ENCODE measurements at places on chromosomes 5 and 9.

DNA sequence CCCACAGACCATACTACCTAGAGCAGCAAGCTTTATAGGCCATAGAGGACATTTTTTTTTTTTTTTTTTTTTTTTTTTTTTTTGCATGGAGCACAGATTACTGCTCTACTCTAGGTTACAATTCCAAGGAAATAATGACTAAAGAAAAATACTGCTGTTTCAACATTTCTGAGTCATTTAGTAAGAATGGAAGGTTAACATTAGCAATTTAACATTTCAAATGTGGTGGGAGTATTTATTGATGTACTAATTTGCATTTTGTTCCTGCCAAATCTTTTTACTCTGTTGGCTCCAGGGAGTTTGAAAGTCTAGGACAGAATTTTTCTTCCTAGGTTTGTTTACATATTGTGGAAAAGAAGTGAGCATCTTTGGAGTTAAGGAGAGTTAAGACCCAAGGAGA lies 142.1 kb upstream of the CCDC152 start:
- no peak for DNase-seq

DNA sequence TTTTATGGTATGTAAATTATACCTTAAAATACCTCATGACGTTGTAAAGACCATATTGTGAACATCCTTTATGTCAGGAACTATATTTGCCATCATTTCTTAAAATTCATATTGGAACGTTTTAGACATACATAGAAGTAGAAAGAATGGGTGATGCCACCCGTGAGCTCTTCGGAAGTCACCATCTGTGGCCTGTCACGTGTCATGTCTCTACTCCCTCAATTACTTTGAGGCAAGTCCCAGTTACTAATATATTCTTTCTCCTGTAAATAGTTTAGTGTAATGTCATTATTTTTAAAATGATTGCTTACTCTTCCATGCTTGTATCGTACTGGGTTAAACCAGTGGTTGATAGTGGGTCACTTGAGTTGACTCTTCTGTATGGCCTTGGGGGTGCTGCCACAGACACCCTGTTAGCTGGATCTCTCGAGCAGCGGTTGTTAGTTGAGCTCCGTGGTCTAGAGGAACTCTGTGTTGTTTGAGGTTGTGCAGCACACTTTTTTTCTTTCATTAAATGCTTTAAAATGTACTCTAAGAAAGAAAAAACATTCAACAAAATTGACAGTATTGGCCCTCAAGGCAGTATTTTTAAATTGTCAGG lies 66.2 kb downstream of the TRIO start:
- DNase-seq = no peak

DNA sequence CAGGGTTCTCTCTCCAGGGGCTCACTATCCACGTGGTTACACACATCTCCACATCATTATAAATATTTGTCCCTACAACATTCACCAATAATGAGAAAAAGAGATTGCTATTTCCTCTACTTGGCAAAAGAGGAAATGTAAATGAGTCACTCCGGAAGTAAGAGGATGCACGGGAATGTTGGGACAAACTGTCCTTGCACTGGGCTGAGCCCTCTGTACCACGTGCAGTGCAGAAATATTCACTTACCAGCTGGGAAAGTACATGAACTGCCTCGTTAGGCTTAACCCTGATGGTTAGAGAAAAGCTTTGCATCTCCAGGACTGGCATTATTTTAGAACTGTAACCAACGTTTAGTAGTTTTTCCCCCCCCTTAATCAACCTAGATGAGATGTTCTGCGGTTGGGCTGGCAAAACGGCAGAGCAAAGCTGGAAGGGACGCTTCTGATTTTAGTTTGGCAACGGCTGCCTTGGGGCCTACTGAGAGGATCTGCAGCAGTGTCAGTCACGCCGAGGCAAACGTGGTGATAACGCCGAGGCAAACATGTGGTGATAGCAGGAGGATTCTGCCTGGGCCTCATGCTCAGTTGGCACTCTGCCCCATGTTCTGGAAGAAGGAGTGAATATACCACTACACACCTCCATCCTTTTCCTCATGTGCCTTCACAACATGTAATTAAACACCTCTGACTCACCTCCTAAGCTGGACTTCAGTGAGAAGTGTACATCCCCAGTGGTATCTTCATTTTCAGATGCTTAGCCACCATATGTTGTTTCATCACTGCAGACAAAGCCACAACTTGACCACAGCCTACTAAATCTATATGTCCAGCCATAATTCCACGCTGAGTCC lies 661.4 kb upstream of the KLF4 start:
- DNase-seq = no peak

- peak; percentile 13 for DNase-seq
These were observed 151.2 kb downstream of the TTC39B start for GRCh38 chr9:15155826-15156225.

GRCh38 chr5:170757182-170757601 lies 26.3 kb upstream of the GABRP start:
- no peak for DNase-seq
